ENCODE measurements at places on chromosomes 2 and 18.

DNA sequence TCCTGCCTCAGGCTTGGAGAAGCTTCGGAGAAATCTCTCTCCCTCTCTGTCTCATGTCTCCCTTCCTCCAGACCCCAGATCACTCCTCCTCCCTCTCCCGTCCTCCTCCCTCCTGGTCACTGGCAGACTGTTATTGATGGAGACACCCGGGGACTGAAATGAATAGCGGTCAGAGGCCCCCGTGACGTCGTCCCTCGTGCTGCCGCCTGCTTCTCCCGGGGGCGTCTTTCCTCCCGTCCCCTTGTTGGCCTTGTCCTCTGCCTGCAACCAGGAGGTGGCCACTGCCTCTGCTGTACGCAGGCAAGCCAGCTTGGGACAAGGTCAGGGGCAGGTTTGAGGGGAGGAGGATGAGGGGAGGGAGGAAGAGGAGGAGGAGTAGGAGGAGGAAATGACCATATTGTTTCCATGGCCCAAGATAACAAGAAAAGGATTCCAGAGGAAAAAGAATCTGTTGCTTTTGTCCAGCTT, 78.2 kb downstream of the CELF4 start:
- DNase-seq: no peak

DNA sequence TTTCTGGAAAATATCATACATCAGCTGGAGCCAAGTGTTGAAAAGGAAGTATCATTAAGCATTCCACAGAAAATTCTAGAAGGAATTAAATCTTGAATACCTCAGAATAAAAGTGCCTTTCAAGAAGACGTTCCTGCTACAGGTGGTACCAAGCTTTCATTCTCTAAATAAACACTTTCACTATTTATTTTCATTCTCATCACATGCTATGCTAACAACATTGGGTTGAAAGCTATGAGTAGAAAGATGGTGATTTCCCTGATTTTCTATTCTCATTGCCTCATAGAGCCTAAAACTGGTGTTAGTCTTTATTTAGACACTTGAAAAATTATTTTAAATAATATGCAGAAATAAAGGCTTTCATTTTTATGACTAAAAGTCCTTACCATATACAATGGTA, 324.7 kb downstream of the LRP1B start:
- DNase-seq: no peak

DNA sequence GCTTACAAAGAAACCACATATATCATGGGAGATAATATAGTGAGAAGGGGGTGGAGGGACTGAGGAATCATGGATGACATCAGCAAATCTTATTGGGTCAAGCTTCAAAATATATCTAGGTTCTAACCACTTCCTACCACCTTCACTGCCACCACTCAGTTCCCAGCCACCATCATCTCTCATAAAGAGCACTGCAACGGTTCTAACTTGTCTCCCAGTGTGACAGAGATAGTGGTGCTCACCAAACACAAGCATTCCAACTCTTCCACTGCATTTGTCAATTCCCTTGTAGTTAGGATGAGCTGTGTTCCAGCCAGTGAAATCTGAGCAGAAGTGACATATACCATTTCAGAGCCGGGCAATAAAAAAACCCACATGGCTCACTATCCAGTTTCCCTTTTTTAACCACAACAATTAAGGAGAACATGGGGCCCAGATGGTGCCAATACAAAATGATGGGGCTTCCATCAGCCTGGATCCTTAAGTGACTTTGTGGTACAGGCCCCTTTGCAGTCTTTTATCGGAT, 318.1 kb downstream of the NBAS start:
- DNase-seq: no peak

- DNase-seq: no peak
These were observed 97.0 kb downstream of the FOXI3 start for GRCh38 chr2:88355486-88355885.
